Activated naive CD8-positive, alpha-beta T cell treated with anti-CD3 and anti-CD28 coated beads, Interleukin-2, amount 10 ng/mL, durations not matched to agents 7 days and 5 days (primary cell): ENCODE measurements at places on chromosomes 2 and 18. TPM values are rescaled to one million over a fixed set of nuclear protein-coding genes. Genes with fewer than 3 reads are reported as not detected.

The GAL3ST2 gene
- 0.22 TPM for total RNA-seq

The SOX11 gene
- total RNA-seq: not detected

The CDK5R2 gene
- not detected for total RNA-seq

The ABCG8 gene
- total RNA-seq: not detected

The MARCO gene
- total RNA-seq: 0.26 TPM
